A549 treated with GW870086 at 1 μM for 4 hours (cell line): ENCODE measurements at places on chromosomes 6 and 20. TPM values are rescaled to one million over a fixed set of nuclear protein-coding genes. Genes with fewer than 3 reads are reported as not detected.

PREP gene
- 33.6 to 37.4 TPM (median 36.9 TPM) in 5 replicates for total RNA-seq

DACT2 gene
- 0.08 to 0.17 TPM (median 0.15 TPM) in 4 of 5 replicates, not detected in the other for total RNA-seq

THBD gene
- total RNA-seq = 47.1 to 57.7 TPM (median 50.6 TPM) in 5 replicates

SLC22A23 gene
- 8.1 to 12.0 TPM (median 10.2 TPM) in 5 replicates for total RNA-seq

PEX7 gene
- 4.7 to 6.1 TPM (median 5.1 TPM) in 5 replicates for total RNA-seq

PNPLA1 gene
- total RNA-seq = not detected in 5 replicates

SKIC2 gene
- 16.7 to 25.7 TPM (median 25.0 TPM) in 5 replicates for total RNA-seq

TRIM15 gene
- total RNA-seq = not detected in 5 replicates

CGAS gene
- total RNA-seq = 4.6 to 5.0 TPM (median 4.8 TPM) in 5 replicates

SLC17A2 gene
- not detected in 5 replicates for total RNA-seq

RSPH9 gene
- total RNA-seq = 0.08 to 0.29 TPM (median 0.24 TPM) in 5 replicates
